Activated naive CD4-positive, alpha-beta T cell (primary cell): ENCODE measurements at places on chromosomes 7 and 10.

DNA sequence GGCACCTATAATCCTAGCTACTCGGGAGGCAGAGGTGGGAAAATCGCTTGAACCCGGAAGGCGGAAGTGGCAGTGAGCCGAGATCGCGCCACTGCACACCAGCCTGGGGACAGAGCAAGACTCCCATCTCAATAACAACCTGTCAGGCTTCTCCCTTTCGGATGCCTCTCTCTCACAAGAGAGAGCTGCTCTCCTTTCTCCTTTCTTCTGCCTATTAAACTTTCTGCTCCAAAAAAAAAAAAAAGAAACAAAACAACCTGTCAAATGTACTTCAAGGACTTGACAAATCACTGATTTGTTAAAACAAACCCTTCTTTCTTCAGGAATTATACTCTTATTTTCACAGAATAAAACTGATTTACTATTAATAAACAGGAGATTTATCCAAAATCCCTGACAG lies 3.6 kb downstream of the PSAP start:
- DNase-seq: no peak

DNA sequence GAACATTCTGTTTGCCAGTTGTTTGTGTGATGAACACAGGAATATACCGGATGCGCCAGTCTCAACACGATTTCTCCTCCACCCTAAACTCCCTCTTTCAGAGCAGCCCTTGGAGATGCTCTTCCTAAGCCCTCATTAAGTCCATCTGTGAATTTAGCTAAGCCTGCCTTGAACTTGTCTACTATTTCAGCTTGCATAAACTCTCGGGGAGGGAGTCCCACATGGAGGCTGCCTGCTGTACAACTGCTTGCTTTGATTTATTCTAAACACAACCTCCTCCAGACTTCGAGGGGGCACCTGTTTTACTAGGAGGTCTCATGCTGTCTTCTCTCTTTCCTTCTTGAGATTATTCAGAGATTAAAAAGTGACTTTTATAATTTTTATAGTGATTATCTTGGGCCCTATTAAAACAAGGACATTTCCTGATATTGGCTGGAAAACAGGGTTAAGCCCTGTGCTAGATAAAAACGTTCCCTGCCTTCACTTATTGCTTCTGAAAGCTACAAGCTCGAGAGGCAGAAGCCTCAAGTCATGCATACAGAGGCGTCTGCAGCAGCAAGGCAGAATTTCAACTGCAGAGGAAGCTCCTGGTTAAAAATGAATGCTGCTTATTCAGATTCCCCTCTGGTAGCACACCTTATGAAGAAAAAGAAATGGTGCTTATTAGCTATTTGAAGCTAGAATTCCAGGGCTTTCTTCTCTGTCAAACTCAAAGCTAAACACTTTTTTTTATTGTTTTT lies 174.3 kb downstream of the FANK1 start:
- no peak for DNase-seq

DNA sequence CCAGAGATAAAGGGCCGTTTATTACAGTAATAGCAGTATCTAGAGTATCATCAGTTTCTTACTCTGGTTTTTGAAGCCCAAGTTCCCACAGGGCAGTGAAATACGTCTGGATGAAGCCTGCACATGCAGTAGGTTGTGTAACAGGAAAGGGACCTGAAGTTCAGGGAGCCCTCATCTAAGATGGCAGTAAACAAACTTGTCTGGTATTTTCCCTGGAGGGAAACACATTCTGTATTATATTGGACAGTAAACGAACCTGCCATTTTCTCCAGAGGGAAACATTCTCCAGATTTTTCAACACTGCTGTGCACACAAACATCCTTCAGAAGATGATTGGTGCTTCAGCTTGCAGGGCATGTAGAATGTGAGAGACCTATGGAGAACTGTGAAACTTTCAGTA lies 189.9 kb downstream of the TFEC start:
- DNase-seq: no peak

- no peak for DNase-seq
Observed at GRCh38 chr10:131724169-131724545, 176.7 kb upstream of the PPP2R2D start.

DNA sequence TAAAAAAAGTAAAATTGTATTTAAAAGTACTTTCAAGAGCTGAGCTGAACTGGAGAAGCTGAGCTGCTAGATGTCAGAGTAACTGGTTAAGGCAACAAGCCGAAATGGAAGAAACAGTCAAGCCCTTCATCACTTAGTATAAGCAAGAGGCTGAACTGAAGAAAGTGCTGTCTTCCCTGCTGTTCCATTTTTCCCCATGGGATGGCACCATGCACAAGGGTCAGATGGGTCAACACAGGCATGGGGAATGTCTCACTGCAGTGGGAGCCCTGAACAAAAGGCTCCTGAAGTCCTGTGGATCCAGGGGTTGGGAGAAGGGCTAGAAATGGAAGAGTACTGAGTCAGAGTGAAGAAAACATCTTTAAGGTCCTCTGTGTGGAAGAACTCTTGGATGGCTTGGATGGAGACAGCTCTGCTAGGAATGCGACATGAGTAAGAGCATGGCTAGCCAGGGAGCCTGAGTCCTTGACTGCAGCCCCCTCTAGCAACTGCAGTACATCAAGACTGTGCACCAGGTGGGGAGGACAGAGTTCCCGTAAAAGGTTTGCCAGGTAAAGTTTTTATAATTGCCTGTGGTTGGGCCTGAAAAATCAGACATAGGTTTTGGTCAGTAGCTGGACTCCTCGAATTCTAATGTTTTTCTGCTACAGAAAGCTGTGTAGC lies 348.3 kb downstream of the GPR158 start:
- no peak for DNase-seq

- DNase-seq: no peak
Observed at GRCh38 chr7:15280078-15280733, 281.6 kb downstream of the AGMO start.

- no peak for DNase-seq
Observed at GRCh38 chr10:126702181-126702580, 31.7 kb upstream of the C10orf90 start.

DNA sequence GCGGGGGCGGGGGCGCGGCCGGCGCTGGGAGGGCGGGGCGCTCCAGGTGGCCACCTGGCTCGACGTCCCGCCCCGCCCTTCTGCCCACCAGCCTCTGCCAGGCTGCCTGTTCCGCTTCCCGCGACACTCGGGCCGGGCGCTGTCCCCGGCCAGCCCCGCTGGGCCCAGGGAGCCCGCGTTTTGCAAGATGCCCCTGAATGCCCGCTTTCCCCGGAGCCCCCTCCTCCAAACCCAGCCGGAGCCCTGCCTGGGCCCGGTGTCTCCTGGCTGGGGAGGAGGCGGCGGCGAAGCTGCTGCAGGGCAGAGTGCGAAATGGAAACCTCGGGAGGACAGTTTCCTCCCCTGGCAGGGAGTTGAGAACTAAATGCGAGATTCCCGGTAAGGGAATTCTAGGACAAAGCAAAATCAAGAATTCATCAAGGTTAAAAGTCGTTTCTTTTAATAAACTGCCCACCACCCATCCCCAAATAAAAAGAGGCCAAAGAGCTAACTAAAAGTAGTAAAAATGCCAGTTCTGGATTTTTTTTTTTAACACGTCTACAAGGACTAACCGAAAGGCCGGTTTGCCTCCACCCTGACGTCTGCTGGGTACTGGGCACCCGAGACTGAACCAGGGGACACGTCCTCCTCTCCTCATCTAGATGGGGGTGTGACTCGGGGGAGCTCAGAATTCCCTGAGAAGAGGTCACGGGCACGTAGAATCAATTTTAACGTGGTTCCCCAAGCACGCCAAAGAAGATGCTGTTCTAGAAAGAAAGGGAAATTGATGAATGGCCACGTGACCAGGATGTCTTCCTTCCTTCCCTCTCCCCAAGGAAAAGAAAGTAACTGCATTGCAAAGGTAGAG lies 200.4 kb upstream of the NFE2L3 start:
- no peak for DNase-seq

DNA sequence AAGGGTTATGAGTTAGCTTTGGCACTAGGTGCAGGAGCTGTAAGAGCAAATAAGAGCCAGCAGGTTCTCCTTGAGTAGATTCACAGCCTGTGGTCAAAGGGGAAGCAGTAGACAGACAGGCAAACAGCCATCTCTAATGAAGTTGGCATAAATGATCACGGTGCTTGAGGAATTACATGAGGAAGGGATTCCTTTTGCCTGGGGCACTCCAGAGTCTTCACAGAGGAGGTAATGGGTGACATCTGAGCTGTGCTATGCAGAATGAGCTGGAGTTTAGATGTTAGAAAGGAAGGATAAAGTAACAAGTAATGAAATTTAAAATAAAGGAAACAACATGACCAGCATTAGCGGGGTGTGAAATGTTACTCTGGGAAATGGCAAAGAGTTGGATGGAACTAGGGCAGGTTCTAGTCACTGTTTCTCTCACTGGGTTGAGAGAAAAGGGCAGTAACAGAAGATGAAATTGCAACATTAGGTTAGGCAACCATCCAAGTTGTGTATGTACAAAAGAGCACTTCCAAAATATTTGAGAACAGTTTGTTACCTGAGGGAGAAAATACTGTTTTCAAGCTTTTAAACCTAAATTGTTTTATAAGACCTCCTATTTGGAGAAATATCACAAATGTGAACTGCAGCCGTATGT lies 613.8 kb downstream of the PHTF2 start:
- no peak for DNase-seq

- no peak for DNase-seq
Observed at GRCh38 chr10:131997366-131998049, 15.8 kb upstream of the BNIP3 start.

DNA sequence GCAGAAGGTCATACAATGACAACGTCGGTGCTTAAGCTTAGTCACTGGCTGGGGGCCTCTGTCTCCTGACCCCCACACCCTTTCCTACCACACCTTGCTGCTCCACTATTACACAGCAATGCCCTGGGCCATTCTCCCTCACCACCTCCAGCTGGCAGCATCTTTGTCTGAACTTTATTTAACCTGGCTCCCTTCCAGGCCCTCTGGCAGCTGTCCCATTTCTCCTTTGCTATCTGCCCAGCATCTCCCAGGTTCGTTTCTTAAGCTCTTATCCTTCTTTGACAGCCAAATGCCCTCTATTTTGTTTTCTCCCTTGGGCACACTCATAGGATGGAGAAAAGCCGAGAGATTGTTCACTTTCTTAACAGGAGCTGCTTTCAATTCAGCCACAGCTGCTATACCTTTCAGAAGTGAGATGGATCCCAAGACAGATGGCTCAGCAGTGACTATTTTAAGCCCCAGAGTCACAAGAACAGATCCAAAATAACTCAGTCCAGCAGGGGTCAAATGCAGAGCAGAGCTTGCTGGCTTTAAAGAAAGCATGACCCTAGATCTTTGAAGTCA lies 1277.1 kb upstream of the AUTS2 start:
- no peak for DNase-seq

- no peak for DNase-seq
Observed at GRCh38 chr10:35508647-35509046, 96.5 kb upstream of the GJD4 start.

DNA sequence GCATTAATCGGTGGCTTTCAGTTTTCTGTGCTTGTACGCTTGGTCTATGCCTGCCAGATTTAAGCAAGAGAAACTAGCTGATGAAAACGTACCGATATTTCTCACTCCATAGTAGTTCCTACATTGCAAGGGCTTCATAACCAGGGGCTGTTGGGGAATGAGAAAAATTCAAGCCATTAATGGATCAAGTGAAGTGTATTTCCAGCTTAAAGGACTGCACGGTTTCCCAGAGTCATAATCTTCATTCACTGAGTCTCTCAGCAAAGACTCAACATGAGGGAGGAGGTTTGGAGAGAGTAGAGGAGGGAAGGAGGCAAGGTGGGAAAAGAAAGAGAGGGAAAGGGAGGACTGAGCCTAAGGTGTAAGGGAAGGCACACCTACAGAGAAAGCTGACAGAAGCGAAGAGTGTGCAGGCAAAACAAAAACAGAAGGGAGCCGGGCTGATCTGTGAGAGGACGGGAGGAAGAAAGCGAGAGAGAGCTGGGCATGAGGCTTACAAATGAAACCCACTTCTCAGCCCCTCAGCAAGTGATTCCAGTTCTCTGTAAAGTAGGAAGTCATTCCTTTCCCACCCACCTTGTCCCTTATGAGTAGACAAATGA lies 625 bp downstream of the GIMAP2 start:
- DNase-seq: no peak

DNA sequence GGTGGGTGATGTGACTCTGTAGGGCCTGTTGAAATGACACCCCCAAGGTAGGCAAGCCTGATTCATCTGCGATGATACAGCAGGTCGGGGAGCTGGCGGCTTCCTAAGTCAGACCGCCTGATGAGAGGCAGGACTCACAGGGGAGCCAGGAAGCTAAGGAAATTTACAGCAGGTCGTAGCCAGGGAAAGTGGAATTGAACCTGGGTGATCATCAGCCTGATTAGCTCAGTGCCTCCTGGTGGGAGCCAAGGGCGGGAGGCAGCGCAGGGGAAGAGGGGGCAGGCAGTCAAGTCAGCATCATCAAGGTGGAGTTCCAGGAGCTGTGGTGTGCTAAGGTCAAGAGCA lies 18.5 kb upstream of the TRIM56 start:
- no peak for DNase-seq
